Central memory CD8-positive, alpha-beta T cell (primary cell): ENCODE measurements at places on chromosomes 3 and 15.

- no peak for DNase-seq
Measured at GRCh38 chr3:141680620-141681389, 57.3 kb upstream of the RNF7 start.

GRCh38 chr3:138862531-138862923, 27.8 kb upstream of the PIK3CB start:
- no peak for DNase-seq

- no peak for DNase-seq
Measured at GRCh38 chr15:77904436-77904821, 173.1 kb downstream of the TBC1D2B start.

GRCh38 chr3:158875700-158876099, 73.8 kb downstream of the MFSD1 start:
- no peak for DNase-seq

GRCh38 chr3:150725548-150725947, 21.8 kb upstream of the ERICH6 start:
- DNase-seq: no peak

DNA sequence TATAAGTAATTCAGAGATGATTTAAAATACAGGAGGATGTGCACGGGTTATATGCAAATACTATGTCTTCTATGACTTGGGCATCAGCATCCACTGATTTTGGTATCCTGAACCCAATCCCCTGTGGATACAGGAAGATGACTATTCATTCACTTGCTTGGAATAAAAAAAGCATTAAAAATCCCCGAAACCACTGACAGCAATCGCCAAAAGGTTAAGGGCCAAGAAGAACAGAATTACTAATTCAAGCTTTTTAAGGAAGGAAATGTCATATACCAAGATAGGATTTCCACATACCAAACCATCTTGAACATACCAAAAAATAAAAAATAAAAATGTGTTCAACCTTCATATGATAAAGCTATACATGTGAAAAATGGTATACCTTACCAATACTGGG, 93.7 kb downstream of the DLG1 start:
- DNase-seq: no peak

GRCh38 chr15:50939911-50940310, 31.4 kb downstream of the AP4E1 start:
- no peak for DNase-seq

GRCh38 chr3:123520656-123521055, 64.2 kb downstream of the HACD2 start:
- DNase-seq: no peak

DNA sequence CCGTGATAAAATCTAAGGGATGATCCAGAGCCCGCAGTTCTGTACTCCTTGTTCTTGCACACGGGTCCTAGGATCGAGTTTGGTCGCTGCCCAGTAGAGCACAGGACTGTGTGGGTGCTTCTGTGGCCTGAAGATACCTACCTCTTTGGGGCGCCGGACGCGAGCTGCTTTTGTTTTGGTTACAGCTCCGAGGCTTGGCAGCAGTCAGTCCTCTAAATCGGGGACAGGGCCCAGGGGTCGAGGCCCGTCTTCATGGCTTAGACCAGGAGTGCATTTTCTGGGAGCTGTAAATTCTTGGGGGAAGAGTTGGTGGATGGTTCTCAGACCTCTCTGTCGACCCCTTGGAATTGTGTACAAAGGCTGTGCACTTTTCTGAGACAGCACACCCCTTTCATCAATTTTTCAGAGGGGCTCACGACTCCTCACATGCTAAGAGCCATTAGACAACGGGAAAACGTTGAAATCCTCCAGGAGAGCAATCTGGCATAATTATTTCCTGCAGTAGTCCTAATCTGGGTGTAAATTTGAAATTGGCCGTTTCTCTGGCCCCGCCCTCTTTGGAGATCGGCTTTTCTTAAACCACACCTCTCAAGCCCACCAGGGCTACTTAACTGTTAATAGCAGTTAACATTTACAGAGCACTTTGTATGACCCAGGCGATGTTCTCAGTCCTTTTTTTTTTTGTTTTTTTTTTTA, 928 bp downstream of the CEP97 start:
- DNase-seq: no peak

GRCh38 chr15:66815318-66815717, 113.3 kb downstream of the SMAD6 start:
- no peak for DNase-seq

- no peak for DNase-seq
Measured at GRCh38 chr3:188546835-188547670, 393.1 kb downstream of the LPP start.

GRCh38 chr3:184177331-184177731, 2.7 kb downstream of the AP2M1 start:
- no peak for DNase-seq

DNA sequence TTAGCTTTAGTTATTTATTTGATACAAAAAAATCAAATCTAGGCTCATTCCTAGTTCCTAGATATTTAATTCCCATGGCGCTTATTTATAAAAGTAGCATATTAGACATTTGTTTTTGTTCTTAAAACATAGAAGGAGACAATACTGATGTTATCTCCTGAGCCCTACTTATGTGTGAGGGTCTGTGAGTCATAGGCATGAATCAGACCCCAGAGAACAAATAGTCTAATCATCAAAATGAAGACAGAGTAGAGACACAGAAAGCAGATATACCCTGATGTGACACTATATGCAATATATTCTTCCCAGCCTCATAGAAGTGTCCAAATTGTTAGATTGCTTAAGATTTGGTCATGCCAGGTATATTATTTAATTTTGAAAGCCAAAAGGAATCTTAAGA, 44.9 kb downstream of the PEX5L start:
- no peak for DNase-seq

DNA sequence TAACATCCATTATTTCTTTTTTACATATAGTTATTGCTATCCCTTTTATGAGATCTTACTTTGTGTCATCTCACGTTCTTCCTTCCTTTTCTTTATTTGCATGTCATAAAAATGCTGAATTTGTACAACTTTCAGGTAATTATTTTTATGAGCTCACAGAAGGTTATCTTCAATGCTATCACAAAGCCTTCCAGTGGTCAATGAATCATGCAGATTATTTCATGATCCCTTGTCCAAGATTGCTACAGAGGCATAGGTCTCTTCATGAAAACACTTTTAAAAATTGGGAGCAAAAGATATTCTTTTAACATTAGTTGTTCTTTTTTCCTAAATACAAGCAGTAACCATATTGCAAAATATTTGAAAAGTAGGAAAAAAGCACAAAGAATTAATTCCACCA, 880.1 kb upstream of the NR2F2 start:
- no peak for DNase-seq

- no peak for DNase-seq
Measured at GRCh38 chr3:116007000-116007399, 383.7 kb downstream of the GAP43 start.

- DNase-seq: no peak
Measured at GRCh38 chr3:155853214-155854140, 750 bp downstream of the SLC33A1 start.

DNA sequence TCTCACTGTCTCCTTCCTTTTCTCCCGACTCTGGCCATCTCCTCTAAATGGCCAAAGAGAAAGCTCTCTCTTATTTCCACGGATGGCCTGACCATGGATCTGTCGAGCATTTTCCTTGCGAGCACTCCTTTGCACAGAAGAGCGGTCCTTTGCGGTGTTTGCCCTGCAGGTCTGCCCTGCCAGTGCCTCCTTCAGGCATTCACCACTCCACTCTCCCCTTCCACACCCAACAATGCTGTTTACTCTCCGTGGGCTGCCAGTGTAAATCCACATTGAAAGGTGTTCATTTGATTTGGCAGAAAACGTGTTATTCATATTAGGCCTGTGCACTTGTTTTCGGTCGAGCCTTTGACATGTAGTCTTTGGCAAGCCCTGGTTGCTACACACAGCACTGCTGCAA, 49.6 kb downstream of the CACNA2D3 start:
- no peak for DNase-seq

GRCh38 chr3:141449424-141449823, 37.4 kb upstream of the RASA2 start:
- DNase-seq: peak; percentile 6

- DNase-seq: no peak
Measured at GRCh38 chr3:73094951-73095350, 33.5 kb downstream of the EBLN2 start.

- no peak for DNase-seq
Measured at GRCh38 chr15:63870487-63871209, 36.9 kb upstream of the HERC1 start.

- no peak for DNase-seq
Measured at GRCh38 chr3:160125258-160125657, 100.0 kb upstream of the C3orf80 start.

DNA sequence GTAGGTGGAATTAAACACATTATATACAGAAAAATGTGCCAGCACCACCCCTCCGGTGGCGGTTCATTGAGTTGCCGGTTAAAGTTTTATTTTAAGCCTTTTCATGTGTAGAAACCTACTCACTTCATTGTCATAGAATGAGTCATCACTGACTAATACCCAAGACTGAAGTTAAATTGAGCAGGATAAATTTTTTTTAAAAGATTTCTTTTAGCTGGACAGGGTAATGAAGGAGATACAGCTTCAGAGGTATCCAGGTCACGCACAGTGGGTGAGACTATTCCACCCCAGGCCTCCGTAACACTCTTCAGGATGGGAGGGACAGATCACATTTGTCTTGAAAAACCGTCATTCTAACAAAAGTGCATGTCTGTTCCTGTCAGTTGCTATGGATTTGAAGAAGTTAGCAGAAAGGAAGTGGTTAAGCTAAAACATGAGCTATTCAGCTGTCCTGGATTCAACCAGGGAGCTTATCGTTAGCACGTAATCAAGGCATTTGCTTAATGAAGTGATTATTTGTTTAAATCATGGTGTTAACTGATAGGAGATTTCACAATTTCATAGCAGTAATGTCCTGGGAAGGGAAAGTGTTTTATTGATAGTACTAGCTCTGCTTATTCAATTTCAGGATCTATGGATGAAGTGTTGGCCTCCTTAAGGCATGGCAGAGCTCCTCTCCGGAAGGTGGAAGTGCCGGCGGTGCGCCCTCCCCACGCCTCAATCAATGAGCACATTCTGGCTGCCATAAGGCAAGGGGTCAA, 23.4 kb downstream of the WHAMM start:
- no peak for DNase-seq

- DNase-seq: no peak
Measured at GRCh38 chr3:45124352-45124751, 21.8 kb downstream of the CDCP1 start.

DNA sequence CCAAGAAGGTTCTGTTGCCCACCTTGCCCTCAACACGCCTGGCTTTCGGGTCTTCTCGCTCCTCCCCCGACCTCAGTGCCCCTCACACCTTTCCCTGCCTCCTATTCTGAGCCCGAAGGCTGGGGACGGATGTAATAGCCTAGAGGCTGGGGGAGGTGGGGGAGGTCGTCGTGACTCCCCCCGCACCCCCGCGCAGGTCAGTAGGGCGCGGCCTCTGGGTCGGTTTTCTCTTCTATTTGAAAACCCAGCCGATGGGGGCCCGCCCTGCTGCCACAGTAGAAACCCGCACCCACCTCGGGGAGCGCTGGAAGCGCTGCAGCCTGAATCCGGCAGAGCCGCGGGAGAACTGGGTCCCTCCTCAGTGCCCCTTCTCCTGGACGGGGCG, 1.0 kb upstream of the RBPMS2 start:
- DNase-seq: no peak

DNA sequence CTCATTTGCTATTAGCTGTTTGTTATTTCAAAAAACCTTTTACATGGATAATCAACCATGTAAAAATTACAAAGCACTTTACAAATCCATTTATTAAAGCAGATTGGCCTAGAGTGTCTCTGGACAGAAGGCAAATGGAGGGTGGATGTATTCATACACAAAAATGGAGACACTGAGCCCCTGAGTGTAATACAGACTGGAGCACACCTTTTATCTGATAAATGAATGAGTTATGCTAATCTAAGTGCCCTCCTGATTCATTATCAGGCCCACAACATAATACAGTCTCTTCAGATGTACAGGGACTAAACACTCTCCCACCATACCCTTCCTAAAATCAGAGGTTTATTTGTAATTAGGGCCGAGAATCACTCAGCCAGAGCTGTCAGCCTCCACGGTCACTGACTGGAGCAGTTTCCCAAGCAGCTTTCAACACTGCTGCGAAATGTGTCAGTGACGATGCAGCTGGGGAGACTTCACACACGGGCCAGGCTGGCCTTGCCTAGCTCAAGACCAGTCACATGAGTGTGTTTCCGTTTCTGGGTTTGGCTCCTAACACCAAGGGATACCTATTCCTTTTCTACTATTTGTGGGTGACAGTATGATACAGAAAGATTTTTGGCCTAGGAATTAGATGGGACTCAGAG, 271.8 kb downstream of the ZIC1 start:
- no peak for DNase-seq

DNA sequence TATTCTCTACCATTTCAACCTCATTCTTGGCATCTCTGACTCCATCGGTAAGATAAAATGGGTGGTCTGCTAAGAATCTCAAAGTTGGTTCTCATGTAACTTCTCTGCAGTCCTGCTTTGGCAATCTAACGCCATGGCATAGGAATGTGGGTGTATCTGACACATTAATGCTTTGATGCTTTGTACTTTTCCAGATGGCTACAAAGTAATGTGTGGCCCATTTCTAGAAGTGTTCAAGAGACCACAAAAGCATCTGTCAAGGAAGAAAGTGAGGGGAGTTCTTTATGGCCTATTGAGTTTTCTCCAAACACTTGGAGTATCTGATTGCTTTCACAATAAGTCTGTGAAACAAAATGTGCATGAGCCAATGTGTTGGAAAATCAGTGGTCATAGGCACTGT, 339.9 kb upstream of the TGFBR2 start:
- DNase-seq: no peak

DNA sequence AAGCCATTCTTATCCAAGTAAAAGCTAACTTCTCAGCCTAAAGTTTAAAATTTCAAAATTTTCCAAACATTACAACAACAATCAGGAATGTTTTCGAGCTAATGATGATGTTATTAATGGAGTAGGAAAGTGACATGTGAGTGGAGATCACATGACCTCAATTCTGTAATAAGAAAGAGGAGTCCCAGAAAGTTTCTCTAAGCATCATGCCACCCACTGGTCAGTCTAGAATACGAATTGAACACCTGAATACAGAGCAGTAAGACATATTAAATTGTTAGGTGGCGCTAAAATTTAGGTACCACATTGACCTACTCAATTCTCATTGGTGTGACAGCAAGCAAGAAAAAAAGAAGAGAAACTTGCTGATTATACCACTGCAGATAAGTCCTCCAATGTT, 163.9 kb downstream of the DCLK3 start:
- no peak for DNase-seq

- DNase-seq: no peak
Measured at GRCh38 chr15:75076277-75076676, 52.9 kb downstream of the PPCDC start.
